ENCODE measurements at places on chromosomes 1 and 21.

DNA sequence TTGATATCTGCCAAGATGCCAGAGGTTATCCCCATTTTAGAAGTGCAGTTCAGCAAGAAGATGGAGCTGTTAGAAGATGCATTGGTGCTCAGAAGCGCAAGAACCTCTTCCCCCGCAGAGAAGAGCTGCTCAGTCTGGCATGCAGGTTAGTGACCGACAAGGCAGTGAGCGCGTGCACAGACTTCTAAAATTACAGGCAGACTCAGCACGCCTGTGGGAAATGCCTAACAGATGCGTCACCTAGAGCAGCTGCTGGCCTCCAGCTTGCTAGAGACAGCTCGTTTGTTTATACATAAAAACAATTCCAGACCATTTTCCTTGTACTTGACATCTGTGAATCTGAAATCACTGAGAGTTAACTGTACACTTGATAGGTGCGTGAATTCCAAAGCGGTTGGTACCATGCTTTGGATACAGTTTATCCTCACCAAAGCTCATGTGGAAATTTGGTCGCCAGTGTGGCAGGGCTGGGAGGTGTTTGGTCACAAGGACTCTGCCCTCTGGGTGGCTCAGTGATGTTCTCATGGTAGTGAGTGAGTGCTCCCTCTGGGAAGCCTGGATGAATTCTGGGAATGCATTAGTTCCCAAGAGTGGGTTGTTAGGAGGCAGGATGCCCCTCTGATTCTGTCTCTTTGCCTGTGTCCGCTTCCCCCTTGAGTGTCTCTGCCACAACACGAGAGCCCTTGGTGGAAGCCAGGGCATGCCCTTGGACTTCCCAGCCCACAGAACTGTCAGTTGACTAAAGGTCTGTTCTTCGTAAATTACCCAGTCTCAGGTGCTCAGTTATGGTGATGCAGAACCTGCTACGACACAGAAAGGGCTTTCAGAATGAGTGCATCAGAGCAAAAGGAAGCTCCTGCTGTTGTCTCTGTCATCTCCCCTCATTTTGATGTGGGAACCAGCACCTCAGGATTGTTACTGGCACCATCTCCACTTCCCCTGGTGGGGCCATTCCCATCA is 24.4 kb downstream of the SNAP47 start:
- DNase-seq = no peak

- peak; percentile 28 for DNase-seq
Observed at GRCh38 chr1:18581420-18581880, 49.2 kb upstream of the PAX7 start.

DNA sequence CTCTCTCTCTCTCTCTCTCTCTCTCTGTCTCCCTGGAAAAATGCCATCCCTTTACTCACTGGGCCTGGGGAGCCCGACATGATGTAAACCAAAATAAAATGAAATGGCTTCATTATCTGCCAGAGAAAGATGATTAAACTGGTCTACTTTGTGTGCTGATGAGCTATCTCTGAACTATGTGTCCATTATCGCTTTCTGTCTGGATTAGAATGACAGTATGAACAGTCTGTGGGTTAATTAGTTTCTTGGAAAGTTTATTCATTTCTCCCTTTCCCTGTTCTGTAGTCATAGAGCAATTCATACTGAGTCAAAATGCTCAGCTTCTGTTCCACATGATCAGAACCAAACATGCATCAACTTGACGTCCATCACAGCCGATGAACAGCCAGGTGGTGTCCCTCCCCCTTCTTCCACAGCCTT is 72.4 kb upstream of the KCND3 start:
- no peak for DNase-seq

DNA sequence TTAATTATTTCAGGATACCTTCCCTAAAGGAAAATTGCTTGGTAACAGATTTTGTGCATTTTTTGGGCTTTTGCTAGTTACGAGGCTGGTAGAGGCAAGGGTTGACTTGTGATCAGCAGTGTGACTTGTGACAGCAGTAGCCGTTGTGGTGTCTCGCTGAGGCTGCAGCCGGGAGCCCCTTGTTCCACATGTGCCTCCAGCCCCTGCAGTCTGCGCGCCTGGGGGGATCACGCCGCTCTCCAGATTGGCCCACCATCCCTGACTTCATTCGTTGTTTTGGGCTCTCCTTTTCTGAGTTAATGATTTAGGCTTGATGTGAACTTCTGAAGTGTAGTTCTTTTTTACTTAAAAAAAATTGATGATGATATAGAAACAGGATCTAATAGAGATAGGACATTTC is 41.5 kb downstream of the TRAPPC10 start:
- no peak for DNase-seq

DNA sequence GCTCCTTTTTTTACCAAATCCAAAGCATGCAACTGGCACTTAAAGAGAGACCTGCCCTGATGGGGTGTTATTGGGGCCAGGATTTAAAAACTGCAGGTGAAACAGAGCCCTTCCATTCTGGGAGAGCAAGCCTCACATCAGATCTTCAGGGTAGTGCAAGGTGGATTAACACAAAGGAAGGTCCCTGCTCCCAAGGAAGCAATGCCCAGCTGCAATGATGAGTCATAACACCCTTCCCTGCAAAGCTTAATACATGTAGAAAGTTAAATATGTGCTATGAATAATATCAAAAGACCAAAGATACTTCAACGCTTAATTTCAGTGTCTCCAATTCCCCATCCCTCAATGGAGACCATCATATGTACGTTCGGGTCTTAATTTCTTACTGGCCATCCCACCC is 508.0 kb downstream of the OMA1 start:
- no peak for DNase-seq

DNA sequence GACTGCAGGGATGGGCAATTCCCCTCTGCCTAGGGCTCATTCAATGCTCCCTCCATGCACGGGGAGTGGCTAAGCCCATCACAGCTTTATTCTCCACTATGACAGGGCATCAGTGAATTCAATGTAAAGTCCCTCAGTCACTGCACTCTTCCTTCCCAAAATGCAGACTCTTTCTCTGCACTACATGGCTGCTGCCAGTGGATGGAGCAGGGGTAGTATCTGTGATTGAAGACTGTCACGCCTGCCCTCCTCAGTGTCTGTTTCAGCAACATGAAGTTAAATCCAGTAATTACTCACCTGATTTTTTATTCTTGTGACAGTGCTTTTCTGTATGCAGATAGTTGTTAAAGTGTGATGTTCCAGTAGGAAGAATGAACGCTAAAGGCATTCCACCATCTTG is 1323.2 kb downstream of the AMY1C start:
- DNase-seq = no peak

DNA sequence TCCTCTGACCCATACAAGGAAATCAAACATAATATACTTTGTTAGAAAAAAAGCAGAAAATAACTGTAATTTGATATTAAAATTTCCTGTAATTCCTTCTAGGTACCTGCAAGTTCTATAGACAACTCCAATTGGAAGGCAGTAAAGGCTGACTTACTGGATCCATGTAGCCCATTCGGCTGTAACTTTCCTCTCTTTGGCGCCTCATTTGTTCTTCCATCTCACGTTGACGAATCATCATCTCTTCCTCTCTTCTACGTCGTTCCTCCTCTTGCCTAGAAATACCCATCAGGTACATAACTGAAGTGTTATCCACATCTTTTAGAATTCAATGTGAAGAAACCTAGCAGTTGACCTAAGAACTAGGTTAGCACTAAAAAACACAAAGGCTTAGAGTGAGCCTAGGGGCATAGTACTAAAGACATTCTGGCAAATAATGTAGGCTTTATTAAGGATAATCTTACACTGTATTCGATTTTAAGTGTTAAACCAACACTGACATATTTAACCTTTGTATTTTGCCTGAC is 5.1 kb downstream of the SFPQ start:
- no peak for DNase-seq

DNA sequence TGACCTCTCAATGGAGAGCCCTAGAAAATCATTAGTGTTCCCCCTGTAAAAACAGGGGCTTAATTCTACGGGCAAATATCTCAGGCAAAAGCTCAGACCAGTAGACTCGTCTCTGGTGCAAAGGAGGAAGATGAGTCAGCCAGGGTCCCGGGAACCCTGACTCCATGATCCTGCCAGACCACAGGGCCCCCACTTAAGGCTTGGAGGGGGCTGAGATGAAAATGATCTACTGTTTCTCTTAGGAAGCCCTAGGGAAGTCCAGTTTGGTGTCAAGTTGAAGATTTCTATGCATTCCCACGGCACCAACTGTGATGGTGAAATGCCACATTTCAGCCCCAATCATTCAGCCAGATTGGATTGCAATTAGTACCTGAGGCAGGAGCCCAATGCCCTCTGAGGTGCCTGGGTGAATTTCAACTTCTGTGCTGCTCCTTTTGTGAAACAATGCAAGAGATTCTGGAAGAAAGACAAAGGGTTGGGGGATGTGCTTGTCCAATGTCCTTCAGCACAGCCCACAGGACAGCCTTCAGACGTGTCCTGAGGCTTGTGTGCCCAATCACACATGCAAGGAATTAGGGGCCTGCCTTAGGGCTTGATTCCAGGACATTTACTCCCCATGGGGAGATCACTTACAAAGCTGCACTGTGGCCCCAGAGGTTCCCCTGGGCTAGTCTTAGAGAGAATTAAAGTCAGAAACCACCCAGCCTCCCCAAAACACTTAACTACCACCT is 18.1 kb downstream of the NAV1 start:
- no peak for DNase-seq

- no peak for DNase-seq
Observed at GRCh38 chr1:38526046-38526445, 333.5 kb downstream of the RRAGC start.

DNA sequence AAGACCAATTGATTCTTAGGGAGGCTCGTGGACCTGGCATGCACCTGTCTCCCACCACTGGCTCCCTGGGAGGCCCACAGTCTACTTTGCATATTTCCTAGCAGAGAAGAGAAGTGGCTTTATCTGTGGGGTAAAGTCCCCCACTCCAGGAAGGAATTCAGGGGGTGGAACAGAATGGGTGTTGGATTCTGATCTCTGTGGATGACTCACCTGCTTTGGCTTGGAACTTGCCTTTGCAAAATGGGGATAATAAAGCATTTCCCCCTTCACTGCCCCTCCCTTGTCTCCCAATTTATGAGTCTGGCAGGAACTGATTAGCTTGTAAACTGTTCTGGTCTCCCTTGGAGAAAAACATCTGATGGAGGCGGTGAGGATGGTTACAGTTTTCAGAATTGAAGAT is 21.2 kb upstream of the OTUD3 start:
- no peak for DNase-seq

- DNase-seq = peak; percentile 68
Observed at GRCh38 chr1:172180501-172181285, 239.8 kb upstream of the C1orf105 start.

GRCh38 chr1:11634365-11635192 is 19.6 kb downstream of the FBXO2 start:
- no peak for DNase-seq

DNA sequence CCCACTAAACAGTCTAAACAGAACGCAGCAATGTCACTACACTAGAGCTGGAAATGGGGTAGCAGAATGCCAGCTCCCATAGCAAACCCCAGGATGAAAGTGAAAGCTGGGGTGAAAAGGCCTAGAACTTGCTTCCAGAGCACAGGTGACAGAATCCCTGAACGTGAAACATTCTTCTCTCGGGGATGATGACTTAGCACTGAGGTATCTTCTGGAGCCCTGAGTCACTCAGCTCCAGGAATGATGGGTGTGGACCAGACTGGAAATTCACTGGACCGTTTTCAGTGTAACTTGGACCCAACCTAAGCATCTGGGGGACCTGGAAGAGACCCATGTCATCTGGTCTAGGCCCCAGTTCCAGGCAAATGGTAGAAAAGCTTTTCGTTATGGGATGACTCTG is 108.9 kb downstream of the CDC7 start:
- no peak for DNase-seq

DNA sequence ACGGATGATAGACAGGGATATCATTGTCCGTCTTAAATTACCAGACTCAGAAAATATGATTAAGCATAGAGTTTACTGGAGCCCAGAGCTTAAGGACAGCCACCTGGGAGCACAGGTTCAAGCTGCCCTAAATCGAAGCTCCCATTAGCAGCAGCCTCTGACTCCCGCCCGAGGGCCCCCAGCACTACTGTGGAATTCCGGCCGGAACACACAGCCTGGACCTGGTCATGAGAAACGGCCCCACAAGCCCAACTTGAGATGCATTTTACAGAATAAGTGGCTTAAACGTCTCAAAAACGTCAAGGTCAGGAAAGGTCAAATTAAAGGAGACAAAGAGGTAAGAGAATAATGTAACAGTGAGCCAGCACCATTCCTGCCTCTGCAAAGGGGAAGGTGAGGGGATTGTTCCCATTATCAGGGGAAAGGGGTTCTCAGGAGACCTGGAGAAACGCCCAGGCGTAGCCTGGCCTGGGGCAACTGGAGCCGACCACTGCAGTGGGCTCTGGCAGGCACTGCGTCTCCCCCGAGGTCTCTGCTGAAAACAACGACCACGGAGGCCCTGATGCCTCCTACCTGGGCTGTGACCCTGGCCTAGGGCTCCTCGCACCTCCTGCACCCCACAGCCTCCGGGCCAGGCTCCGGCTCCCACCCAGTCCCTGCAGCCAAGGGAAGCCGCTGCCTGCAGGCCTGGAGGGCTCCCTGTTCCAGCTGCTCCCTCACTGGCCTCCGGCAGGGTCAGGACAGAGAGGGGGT is 11.5 kb upstream of the COL6A1 start:
- DNase-seq = no peak

- peak; percentile 17 for DNase-seq
Observed at GRCh38 chr1:45522324-45523104, 830 bp upstream of the PRDX1 start.

- DNase-seq = no peak
Observed at GRCh38 chr1:44946725-44947062, 39.7 kb downstream of the EIF2B3 start.

DNA sequence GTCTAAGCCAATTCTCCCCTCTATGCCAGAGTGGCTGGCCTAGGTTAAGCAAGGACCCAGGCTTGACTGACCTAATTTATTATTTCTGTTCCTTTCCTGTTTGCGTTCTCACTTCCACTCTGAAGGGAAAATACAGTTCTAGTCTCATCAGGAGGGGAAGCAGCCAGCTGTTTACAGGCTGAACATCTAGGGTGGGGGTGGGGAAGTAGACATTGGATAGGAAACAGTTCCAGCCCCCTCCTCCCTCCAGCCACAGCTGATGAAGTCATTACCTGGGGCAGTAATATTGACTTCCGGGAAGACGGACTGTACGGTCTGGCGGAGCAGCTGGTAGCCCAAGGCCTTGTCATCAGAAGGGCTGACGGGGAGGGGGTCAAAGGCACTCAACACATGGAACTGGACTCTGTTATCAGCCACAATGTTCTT is 17.6 kb downstream of the PM20D1 start:
- no peak for DNase-seq
